ENCODE measurements at places on chromosomes 7 and 10. TPM values are rescaled to one million over a fixed set of nuclear protein-coding genes. Genes with fewer than 3 reads are reported as not detected.

GRCh38 chr10:110916554-110917346 is 2.2 kb downstream of the BBIP1 start:
- no peak for DNase-seq
- H3K4me3 ChIP-seq, result no peak overlapping the region
- no peaks in the 10 kb centered on the region for H3K27me3 ChIP-seq
- peaks cover 7% of the 10 kb centered on the region for H3K36me3 ChIP-seq

Gene TMEM184A
- polyA plus RNA-seq, result 0.99 TPM

Gene FBH1
- polyA plus RNA-seq, result 84.4 TPM

DNA sequence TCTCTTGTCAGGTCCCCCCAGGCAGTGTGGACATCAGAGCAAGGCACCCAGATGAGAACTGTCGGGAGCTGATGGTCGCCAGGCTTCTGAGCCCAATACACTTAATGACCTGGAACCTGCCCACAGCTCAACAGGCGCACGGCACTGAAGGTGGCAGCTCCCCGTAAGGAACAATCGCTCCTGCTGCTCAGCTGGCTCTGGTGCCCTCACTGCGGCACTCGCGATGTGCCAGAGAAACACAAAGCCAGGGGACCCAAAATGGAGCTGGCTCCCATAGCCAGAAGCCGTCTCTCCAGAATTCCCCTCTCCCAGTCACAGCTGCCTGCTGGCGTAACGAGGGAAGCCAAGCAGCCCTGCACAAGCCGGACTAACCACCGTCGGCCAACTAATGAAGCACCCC is 6.3 kb downstream of the CALN1 start:
- H3K27ac ChIP-seq, result no peak overlapping the region
- no peaks in the 10 kb centered on the region for H3K27me3 ChIP-seq
- H3K36me3 ChIP-seq, result no peaks in the 10 kb centered on the region
- no peak overlapping the region for H3K4me3 ChIP-seq

- H3K4me1 ChIP-seq, result no peaks in the 10 kb centered on the region
- H3K27ac ChIP-seq, result peak overlapping the region; percentile 77
- no peaks in the 10 kb centered on the region for H3K27me3 ChIP-seq
- H3K4me3 ChIP-seq, result peak overlapping the region; percentile 12
Observed at GRCh38 chr7:650339-651031, 76.0 kb upstream of the DNAAF5 start.

DNA sequence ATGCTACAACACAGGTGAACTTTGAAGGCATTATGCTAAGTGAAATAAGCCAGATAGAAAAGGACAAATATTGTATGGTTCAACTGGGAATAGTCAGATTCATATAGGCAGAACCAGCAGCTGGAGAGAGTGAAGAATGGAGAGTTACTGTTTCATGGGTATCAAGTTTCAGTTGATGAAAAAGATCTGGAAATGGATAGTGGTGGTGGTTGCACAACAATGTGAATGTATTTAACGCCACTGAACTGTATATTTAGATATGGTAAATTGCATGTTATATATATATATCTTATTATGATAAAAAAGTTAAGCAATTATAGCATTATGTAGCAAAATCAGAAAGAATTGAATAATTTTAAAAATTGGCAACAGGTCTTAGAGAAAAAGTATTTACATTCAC is 3.9 kb downstream of the LMBR1 start:
- peaks cover 3% of the 10 kb centered on the region for H3K4me1 ChIP-seq
- H3K36me3 ChIP-seq, result no peaks in the 10 kb centered on the region
- no peak overlapping the region for H3K4me3 ChIP-seq
- no peaks in the 10 kb centered on the region for H3K27me3 ChIP-seq
- DNase-seq, result no peak
- H3K27ac ChIP-seq, result no peak overlapping the region

Gene LOXL4
- 0.88 TPM for polyA plus RNA-seq

GRCh38 chr7:142010952-142011548 is 15.4 kb downstream of the MGAM start:
- DNase-seq, result no peak
- H3K4me1 ChIP-seq, result no peaks in the 10 kb centered on the region
- no peaks in the 10 kb centered on the region for H3K36me3 ChIP-seq
- no peaks in the 10 kb centered on the region for H3K27me3 ChIP-seq

DNA sequence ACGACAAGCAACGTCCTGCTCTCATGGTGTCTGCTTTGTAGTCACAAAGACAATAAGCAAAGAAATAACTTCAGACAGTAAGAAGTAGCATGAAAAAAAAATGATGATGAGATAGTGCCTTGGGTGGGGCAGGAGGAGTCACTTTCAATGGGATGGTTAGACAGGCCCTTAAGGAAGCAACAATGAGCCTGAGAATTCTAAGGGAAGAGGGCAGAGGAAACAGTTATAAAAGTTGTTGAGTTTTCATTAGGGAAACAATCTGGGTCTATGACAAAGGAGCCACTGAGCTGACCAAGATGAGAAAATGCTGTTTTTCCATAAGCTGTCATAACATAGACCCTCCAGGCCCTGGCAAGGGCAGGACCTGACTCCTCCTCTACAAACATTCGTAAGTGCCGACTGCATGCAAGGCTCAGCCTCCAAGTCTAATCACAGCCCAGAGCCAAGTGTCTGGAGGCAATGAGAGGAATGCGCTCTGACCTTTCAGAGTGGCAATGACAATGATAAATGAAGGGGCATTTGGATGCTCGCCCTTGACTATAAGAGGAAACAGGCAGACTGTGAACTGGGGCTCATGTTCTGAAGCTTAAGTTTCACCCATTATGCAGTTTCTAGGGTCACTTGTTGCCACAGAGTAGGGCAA is 43.7 kb downstream of the PPP1R3C start:
- no peaks in the 10 kb centered on the region for H3K27me3 ChIP-seq
- peak overlapping the region; percentile 63 for H3K27ac ChIP-seq
- no peaks in the 10 kb centered on the region for H3K36me3 ChIP-seq
- H3K4me1 ChIP-seq, result peaks cover 65% of the 10 kb centered on the region
- peak; percentile 69 for DNase-seq

DNA sequence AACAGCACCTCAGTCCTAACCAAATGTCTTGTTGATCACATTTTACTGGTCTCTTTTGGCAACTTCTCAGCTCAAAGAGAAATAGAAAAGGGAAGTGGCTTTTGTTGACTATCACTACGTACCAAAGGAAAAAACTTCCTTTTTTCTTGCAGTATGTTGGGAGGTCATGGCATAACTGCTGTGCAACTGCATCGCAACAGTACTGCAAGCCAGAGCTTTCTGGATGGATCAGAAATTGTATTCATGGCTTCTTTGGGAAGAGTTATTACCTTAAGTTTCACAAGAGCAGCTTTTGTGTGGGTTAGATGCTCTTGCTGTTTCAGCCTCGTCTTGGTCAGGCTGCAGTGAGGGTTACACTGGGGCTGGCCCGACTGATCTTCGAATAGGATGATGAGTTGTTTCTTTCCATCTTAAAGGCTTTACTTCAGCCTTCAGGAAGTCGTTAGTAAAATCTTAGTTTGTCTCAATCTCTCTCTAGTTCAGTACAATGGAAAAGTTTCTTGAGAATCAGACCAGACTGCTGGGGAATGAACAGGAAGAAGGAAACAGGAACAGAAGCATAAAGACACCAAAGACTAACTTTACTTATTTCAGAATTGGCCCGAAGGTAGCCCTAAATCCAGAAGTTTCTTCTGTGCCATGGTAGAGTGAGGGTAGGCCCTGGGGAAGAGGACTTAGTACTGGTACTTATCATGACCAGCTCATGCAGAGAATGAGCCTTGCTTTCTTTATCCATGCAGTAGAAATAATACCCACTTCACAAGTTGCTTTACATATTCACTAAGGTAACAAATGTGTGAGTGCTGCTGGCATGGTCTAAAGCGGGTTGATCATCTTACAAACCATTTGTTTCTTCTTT is 153.6 kb downstream of the CELF2 start:
- peaks cover 15% of the 10 kb centered on the region for H3K36me3 ChIP-seq
- no peak overlapping the region for H3K27ac ChIP-seq
- no peak for DNase-seq
- no peaks in the 10 kb centered on the region for H3K27me3 ChIP-seq

Gene CSTF2T
- 14.2 TPM for polyA plus RNA-seq

- no peak for DNase-seq
- no peak overlapping the region for H3K4me3 ChIP-seq
- H3K27ac ChIP-seq, result no peak overlapping the region
- H3K36me3 ChIP-seq, result no peaks in the 10 kb centered on the region
- no peaks in the 10 kb centered on the region for H3K27me3 ChIP-seq
Observed at GRCh38 chr7:30977222-30977621, 13.5 kb downstream of the GHRHR start.

GRCh38 chr7:26841003-26841739 is 23.2 kb downstream of the SKAP2 start:
- no peaks in the 10 kb centered on the region for H3K4me1 ChIP-seq
- H3K4me3 ChIP-seq, result no peak overlapping the region
- no peaks in the 10 kb centered on the region for H3K36me3 ChIP-seq

DNA sequence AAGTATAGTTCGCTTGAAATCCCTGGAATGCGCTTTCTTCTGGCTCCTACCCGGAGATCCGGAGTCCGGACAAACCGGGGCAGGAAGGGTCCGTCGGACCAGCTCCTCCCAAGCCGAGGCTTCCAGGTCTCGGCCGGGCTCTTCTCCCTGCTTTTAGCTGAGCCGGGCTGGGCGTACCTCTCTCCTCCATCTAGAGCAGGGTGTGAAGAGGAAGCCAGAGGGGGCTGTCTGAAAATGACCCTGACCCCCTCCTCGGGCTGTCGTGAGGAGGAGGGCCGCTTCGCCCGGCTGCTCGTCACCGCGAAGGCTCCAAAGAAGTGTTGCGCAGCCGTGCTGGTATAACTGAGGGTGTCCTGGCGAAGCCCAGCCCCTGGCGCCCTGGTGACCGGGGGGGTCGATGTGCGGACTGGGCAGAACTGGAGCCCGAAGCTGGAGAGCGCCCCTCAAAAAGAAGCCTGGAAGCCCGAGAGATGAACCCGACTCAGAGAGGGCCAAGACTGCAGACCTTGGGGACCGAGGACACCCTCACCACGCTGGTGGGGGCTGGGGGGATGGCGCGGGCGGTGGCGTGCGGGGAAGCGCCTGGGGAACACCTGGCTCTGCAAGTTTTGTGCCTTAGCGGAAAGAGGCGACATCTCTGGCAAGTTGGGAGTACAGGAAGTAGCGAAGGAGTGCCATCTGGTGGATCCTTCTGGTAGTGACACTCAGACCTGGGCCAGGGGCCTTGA is 5.7 kb downstream of the KAZALD1 start:
- H3K36me3 ChIP-seq, result no peaks in the 10 kb centered on the region
- peaks cover 62% of the 10 kb centered on the region for H3K4me1 ChIP-seq
- peak overlapping the region; percentile 48 for H3K4me3 ChIP-seq
- DNase-seq, result peak; percentile 71
- H3K27ac ChIP-seq, result peak overlapping the region; percentile 73

Gene TMEM213
- not detected for polyA plus RNA-seq

Data from heart left ventricle (tissue), 16 donors.